ENCODE measurements at places on chromosomes 6 and 20. TPM values are rescaled to one million over a fixed set of nuclear protein-coding genes. Genes with fewer than 3 reads are reported as not detected.

GRCh38 chr6:17419189-17419575 is 25.8 kb downstream of the CAP2 start:
- no peak for DNase-seq

The SLC22A2 gene
- not detected for total RNA-seq

The NOX3 gene
- total RNA-seq, result not detected

The PGC gene
- total RNA-seq, result not detected

The VSTM2L gene
- 1.0 TPM for total RNA-seq

- DNase-seq, result peak; percentile 68
Measured at GRCh38 chr6:42165016-42165415, 8.1 kb upstream of the GUCA1A start.

The PRL gene
- not detected for total RNA-seq

GRCh38 chr6:5125152-5126006 is 40.2 kb downstream of the PPP1R3G start:
- DNase-seq, result peak; percentile 93

- DNase-seq, result no peak
Measured at GRCh38 chr6:8543714-8544113, 108.4 kb upstream of the SLC35B3 start.

The KIAA0408 gene
- total RNA-seq, result 3.0 TPM

DNA sequence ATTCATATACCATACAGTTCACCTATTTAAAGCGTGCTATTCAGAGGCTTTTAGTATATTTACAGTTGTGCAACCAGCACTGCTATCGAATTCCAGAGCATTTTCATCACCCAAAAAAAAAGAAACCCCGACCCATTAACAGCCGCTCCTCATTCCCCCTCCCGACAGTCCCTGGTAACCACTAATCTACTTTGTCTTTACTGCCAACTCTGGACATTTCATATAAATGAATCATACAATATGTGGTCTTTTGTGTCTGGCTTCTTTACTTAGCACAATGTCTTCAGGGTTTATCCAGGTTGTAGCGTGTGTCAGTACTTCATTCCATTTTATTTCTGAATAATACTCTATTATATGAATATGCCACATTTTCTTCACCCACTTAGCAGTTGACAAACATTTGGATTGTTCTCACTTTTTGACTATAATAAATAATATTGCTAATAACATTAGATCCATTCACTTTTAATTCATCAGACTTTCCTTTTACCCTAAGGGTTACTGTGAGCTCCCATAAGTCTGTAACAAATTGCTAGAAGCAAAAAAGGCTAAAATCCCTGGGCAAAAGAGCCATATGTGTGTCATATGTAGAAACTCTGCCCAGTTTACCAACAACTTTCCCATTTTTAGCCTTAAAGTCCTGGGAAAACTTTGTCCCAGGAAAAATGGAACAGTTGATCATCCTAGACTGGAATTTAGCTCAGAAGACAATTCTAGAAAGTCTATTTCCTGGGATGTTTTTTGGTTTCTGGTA is 23.2 kb upstream of the ROS1 start:
- peak; percentile 94 for DNase-seq

The GJA10 gene
- not detected for total RNA-seq

- DNase-seq, result no peak
Measured at GRCh38 chr6:119166024-119166784, 87.7 kb upstream of the FAM184A start.

DNA sequence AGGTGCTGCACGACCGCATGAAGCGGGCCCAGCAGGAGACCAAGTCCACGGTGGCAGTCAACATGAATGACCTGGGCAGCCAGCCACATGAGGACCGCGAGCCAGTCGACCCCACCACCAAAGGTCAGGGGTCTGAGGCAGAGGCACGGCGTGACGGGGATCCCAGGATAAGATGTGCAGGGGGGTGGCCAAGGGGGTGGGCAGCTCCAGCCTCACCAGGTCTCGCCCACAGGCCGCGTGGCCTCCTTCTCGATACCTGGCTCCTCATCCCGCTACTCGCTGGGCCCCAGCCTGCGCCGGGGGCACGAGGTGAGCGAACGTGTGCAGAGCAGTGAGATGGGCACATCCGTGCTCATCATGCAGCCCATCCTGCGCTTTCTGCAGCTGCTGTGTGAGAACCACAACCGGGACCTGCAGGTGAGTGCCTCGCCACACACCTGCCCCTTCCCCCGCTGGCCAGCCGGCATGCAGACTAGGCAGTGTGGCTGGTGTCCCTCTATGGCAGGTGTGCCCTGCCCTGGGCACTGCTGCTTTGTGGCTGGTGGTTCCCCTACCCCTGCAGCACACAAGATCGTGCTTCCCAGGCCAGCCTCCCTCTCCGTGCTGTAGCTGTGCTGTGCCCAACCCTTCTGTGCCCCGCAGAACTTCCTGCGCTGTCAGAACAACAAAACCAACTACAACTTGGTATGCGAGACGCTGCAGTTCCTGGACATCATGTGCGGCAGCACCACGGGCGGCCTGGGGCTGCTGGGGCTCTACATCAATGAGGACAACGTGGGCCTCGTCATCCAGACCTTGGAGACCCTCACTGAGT is 25.9 kb downstream of the UQCC2 start:
- DNase-seq, result no peak

GRCh38 chr6:55643861-55644260 is 64.9 kb upstream of the HMGCLL1 start:
- peak; percentile 68 for DNase-seq

The CENPW gene
- 43.3 TPM for total RNA-seq

The SMLR1 gene
- not detected for total RNA-seq

The PKIB gene
- 4.2 TPM for total RNA-seq

The CDYL gene
- 49.2 TPM for total RNA-seq

The BPIFB2 gene
- not detected for total RNA-seq

The OPRL1 gene
- 0.59 TPM for total RNA-seq

The MCM3 gene
- total RNA-seq, result 135 TPM

DNA sequence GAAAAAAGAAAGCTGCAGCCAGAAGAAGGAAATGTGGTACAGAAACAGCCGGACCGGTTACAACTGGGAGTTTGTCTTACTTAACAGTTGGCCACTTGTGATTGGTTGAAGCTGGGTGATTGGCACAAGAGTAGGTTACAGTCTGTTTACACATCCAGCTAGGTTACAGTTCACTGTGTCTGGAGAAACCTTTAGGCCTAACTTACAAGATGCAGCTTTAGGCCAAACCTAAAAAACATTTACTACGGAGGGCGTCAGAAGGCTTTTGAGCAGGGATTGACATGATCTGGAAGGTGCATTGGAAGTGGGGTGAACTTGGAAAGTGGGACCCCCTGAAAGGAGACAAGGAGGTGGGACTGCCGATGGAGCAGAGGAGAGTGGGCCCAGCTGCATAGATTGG is 122.3 kb downstream of the BANF2 start:
- DNase-seq, result peak; percentile 60

DNA sequence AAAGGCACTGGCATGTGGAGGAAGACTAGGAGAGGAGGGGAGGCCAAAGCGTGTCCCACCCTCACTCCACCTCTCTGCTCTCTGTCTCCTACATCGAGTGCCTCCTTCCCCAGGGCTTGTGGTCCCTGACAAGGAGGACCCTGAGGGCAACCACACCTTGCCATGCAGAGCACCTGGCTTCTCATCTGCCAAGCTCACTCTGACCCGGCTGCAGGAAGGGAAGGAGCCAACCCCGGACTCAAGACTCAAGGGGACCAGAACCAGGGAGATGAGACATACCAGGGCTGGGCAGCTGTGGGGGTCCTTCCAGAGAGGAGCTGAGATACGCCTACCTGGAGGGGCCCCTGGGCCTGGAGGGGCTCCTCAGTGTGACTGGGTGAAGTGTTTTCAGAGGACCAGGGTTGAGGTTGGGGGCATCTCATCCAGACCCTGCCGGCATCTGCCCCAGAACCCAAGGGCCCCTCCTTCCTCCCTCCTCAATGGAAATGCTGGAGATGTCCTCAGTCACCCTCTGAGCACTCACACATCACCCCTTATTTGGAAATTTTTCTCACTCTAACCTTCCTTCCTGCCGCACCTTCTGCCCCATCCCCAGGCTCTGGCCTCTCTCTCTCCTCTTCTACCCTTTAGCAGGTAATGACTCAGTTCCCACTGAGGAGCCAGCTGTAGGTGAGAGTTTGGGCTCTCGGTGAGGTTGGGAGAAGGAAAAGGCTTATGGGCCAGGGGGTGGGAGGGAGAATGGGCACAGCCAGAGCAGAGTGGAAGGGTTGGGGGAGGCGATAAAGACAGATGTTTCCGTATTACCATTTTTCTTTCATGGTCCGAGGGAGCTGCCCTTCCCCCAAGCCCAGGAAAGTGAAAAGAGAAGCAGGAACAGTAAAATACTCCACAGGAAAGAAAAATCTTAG is 32.0 kb upstream of the POU5F1 start:
- DNase-seq, result peak; percentile 39

DNA sequence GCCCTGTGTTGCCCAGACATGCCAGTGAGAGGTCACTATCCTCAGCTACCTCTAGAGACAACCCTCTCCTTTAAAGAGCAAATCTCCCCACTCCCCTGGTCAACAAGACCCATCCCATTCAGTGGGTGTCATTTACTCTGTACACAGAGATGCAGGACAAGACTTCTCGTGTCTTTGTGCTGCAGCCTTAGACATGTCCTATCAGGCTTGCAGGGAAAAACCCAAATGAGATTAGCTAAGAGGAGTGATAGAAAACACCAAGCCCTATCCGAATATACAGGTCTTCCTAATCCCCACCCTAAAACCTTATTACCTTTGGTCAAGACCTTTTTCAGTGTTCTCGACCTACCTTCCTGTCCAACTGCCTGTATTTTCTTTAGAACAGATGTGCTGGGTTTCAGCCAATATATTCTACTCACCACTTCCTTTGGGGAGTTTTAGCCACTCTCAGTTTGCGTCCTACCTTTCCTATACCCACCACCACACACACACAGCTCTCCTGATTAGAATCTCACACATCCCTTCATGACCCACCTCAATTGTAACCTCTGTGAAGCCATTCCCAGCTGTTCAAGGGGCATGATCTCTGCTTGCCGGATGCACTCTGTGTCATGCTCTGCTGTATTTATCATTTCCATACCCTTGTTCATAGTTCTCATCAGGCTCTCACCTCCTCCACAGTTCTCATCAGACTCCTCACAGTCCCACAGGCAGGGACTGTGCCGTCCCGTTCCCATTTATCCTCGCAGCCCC is 39.7 kb downstream of the TRAM2 start:
- no peak for DNase-seq

DNA sequence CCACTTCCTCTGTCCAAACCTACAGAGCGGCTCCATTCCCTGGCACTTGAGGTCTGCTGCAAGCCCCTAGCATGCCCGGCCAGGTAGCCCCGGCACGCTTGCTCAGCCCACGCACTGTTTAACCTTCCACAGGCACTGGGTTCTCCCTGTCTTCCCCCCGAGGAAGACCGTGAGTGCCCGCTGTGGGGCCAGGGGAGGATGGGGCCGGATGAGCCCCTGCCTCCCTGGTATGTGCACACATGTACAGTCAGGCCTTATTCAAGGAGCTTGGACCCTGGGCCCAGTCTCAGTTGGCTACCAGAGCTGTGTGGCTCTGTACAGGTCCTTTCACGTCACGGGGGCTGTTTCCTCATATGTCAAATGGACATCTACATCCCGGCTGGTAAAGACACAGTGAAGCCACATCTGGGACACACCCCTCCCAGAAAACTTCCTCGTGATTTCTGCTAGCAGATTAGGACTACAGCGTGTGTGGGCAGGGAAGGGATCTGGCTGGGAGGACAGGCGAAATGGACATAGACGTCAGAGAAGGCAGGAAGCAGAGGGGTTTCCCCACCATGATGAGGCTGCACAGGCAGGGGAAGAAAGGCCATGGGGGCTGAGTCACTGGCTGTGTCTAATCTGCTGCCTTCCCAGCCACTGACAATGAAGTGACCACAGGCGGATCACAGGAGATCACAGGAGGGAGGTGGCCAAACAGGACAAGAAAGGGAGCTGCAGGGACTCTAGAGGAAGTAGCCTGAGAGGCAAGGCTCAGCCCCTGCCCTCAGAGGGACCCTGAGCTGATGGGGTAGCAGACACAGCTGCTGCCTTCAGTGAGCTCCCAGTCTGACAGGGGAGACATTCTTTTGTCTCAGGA is 62.9 kb downstream of the MRPL14 start:
- DNase-seq, result peak; percentile 99

DNA sequence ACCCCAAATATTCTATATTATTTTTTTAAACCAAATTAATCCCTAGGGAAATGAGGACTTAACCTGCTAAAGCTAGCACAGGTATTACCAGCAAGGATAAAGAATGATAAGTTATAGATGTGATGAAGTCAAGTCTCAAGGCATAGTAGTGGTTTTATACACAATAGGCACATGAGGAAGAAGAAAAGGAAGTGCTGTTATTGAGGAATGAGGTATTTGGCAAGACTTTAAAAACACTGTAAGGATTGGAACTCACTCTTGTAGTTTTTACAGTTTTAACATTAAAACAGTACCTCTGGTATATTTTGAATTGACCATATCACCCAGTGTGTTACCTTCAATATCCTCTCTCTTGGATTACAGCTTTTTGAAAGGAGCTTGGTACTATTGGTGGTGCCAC is 54.6 kb downstream of the PHF3 start:
- no peak for DNase-seq

The CRISP2 gene
- not detected for total RNA-seq

The POLR1C gene
- 21.8 TPM for total RNA-seq

The CPXM1 gene
- 0.15 TPM for total RNA-seq

- no peak for DNase-seq
Measured at GRCh38 chr6:98239057-98239456, 595.3 kb upstream of the POU3F2 start.

DNA sequence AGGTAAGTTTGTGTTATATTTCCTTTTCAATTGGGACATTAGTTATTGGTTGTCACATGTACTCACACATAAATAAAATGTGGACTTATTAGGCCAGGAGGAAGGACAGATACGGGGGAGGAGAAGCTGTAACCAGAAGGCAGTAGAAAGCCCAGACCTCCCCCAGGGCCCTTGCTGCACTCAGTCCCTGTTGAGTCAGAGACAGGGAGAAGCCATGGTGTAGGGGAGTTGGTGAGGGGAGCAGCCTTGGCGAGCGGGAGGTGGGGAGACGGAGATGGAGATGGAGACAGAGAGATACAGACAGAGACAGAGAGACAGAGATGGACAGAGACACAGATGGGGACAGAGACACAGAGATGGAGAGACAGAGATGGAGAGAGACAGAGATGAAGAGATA is 263.2 kb downstream of the DLL1 start:
- DNase-seq, result no peak
